Activated CD4-positive, alpha-beta T cell treated with anti-CD3 and anti-CD28 coated beads for 24 hours (primary cell): ENCODE measurements at places on chromosomes 4 and X.

- no peak for DNase-seq
These were observed 19.3 kb upstream of the RASL11B start for GRCh38 chr4:52842792-52843191.

- no peak for DNase-seq
These were observed 6.1 kb upstream of the BDH2 start for GRCh38 chr4:103105558-103106356.

- DNase-seq: no peak
These were observed 199.8 kb downstream of the NSUN7 start for GRCh38 chr4:40949358-40950100.

- DNase-seq: no peak
These were observed 1.8 kb downstream of the CCSER1 start for GRCh38 chr4:90128961-90129495.

DNA sequence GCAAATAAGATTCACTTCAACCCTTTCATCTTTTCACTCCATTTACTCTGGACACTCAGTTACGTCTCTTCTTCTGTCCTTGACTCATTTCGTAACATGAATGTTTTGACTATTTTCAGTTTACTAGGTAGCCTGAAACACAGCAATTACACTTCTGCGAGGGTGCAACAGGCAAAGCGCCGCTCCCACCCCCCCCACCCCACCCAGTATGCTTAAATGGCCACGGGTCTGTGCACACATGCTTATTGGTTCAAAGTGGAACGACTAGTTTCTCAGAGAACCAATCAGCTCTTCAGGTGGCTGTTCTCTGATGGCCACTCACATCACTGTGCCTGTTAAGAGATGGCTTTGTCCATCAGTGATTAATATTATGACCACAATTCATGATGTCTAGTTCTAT, 3.5 kb downstream of the BEND4 start:
- no peak for DNase-seq

DNA sequence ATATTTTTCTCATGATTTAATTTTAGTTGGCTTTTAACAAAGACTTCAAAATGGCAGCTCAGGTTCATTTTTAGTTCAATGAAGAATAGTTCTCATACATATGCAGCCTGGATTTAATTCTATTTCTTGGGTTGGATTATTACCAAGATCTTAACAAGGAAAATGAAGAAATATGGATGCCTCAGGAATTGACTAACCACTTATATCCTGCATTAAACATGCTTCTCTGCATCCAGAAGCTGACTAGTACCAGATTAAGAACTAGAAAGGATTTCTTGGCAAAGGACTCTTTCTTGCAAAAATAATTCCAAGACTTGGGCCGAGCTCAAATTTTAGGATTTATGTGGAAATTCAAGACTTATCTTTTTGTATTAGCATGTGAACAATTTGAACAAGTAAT, 5.6 kb upstream of the KLHL2 start:
- no peak for DNase-seq

DNA sequence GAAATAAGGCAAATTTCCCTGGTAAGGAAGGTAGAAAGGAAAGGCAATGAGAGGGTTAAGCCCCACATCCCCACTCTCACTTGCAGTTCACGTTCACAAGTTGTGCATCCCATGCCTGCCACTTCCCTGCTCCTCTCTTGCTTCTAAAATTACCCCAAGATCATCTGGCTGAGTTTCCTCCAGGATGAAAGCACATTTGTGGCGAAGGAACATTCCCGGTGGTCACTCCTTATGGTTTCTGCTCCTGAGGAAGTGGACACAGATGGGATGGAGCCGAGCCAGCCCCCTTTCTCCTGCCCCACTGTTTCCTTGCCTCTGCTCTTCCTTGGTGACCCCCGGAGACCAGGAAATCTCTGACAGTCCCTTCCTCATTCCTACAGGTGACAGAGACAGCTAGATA, 37.5 kb downstream of the SPINK2 start:
- no peak for DNase-seq

DNA sequence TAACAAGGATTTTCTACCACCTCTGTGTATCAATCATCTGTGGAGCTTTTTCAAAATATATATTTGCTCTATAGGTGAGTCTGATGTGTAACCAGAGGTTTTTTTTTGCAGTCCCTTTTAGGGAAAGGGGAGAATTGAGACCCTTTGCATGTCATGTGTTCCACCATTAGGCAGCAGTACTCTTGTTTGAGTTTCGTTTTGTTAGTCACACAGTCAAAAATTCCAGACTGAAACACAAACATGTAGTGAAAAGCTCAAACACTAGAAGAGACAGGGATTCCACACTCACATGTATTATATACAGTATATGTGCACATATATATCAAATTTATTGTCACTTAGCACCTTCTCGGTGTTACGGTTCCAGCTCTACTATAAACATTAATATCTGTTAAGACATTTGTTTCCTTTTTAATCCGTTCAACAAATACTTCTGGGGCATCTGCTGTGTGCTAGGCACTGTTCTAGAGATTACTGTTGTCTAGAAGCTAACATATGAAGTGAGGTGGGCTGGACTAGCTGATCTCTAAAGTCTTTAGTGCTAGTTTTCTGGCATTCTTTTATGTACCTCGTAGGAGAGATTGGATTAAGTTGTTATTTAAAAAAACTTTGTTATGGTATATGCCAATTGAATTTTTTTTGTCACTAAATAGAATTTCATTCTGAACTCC, 5.5 kb downstream of the USP9X start:
- DNase-seq: no peak

GRCh38 chrX:122134291-122134690, 1049.8 kb upstream of the GRIA3 start:
- no peak for DNase-seq

GRCh38 chrX:130997314-130997713, 60.8 kb upstream of the ARHGAP36 start:
- no peak for DNase-seq
